ENCODE measurements at places on chromosomes 11 and 22.

DNA sequence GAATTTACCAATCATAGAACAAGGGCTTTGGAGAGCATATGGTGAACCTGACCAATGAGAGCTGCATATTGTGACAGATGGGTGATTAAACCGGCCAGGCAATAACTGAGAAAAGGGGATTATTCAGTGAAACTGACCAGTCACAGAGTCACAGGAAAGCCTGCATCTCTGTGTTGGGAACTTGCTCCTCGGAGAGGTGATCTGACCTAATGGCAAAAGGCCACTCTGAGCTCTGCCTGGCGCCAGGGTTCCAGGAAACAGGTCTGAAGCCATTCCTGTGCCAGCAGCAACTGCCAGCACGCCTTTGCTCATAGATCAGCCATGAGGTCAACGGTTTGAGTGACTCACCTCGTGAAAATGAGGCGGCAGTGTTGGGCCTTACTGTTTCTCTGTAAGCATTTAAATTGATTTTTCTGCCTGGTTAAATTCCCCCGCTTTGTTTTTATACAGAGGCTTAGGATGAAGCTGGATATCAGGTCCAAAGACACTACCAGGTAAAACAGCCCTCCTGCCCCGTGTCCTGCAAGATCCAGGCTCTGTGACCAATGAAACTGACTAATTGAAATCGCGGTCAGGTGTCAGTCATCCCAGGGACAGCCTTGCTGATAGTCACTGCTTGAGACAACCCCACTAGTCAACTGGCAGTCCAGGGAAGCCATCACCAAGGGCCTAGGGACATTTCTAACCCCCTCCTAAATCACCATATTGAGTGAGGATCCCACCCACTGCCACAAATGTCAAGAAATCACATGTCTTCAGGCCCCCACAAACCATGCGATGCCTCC lies 35.8 kb upstream of the MYOD1 start:
- no peak for DNase-seq

- DNase-seq = peak; percentile 71
Observed at GRCh38 chr22:25564320-25564978, at the start of gene GRK3. Gene GRK3 (plus strand): TSS chr22:25564675. CDS start chr22:25565041, 366 bp downstream.

DNA sequence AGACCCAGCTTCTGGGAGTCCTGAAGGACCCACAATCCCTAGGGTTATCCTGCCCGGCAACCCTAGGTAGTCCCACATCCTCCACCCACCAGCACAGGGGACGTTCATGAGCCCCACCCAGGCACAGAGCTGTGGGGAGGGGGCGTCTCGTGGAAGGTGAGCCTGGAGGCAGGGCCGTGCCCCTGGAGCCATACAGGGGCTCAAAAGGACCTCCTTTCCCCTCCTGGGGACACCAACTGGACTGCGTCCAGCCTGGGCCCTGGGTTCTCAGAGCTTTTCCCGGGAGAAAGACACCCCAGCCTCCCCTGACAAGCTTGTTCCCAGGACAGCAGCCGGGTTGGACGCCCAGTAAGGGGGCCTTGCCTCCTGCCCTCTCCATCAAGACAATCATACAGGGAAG lies 78.4 kb downstream of the BRD1 start:
- DNase-seq = no peak

- no peak for DNase-seq
Observed at GRCh38 chr11:105719073-105719822, 109.4 kb downstream of the GRIA4 start.

DNA sequence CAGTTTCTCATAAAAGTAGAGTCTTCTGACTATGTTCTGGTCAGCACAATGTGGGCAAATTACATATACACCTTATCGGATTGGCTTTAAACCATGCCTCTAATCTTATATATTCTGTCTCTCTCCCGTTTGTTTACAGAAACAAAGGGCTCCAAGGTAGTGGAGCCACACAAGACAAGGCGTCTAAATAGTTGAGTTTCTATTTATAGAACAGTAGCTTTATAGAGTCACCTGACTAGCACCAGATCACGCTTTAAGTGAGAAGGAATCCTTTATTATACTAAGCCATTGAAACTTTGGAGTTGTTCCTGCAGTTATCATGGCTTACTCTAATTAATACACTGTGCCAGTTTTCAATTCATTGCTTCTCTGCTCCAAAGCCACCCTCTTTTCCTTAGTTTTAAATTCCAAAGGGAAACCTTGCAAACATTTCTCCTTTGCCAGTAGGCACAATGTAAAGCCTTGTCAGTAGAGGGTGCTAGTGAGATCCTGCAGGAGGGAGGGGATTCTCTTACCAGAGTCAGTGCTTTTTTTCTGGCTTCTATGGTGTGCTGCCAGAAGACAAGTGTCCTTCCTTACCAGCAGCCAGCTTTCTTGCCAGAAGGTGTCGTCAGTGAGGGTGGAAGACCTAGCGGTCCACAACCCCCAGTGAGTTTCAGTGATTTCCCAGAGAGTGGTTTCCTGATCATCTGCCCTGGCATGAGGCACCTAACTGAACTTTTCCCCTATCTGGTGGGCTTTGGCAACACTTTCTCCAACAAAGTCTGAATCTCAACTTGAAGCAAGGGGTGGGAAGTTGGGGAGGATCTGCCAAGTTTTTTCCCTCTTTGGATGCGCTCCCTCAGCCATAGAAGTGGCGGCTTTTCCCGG lies 71.7 kb downstream of the RAB38 start:
- DNase-seq = no peak

DNA sequence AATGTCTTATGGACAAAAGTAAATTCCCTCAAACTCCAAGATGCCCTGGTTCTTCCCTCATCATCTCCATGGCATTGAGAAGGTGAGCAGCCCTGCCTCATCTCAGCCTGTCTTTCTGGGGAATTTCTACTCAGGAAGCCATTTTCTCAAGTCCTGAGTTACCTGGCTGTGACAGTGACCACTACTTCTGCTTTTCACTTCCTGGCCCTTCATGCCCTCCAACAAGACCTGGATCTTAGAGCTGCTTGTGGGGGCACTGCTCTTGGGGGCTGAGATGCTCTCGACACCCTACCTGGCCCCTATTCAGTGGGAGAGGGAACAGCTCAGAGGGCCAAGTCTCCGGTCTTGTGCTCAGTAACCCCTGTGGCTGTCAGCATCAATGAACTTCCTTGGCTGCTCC lies 5.5 kb upstream of the IGSF22 start:
- no peak for DNase-seq

DNA sequence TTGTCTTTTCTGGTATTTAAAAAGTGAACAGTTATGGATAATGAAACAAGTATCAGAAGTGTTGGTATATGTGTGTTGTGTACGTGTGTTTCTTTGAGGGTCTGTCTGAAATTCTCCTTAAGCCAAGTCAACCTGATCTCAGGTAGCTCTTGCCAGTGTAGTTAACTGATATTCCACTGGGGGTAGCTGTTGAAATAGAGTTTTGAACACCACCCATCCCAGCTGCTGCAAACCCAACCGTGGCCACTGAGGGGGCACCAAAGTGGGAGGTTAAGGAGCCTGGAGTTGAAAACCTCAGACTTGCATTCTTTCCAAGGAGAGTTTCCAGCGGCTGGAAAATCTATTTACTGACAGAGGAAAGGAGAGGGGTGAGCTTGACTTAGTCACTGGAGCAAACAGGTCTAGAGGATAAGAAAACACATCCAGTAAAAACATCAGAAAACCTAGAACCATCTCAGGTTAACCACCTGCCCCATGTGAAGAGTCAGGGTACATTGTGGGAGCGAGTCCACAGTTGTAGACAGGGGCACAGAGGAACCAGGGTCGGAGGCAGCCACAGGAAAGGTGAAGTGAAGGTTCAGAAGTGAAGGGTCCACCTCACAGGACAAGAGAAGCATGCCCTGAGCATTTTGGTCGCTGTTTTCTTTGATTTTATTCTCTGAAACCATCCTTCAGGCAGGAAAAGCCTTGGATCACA lies 8.8 kb upstream of the CUL5 start:
- peak; percentile 29 for DNase-seq

DNA sequence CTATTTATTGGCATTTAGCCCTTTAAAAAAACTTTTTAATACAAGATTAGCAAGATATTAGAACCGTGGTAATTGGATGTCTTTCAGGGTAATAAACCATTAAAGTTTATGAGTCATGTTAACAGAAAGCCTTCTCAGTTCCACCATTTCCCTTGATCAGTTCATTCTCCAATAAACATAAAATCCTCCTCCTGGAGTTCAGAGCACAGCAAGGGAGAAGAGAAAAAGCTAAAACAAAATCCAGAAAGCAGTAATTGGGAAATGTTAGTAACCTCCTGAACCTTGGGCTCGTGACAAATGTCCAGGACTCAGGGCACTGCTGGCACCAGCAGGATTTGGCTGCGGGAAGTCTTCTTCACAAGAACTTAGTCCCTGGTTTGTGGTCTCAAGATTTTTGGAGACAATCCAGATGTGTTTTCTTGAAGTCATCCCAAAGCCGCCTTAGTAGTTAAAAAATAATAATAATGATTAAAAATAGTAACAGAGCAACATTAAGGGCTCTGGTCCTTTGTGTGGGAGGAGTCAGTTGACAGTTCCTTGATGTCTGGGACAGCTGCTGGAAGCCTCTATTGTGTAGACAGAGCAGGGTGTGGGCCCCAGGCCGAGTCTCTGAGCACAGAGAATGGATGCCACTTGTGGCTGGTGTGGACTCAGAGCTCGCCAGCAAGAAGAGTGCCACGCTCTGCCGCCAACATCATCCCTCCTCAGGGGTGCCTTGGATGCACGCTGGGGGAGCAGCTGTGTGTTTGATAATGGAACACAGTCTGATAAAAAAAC lies 43.4 kb upstream of the PITPNB start:
- DNase-seq = no peak

- DNase-seq = no peak
Observed at GRCh38 chr11:116990061-116990473, 108.2 kb downstream of the SIK3 start.

DNA sequence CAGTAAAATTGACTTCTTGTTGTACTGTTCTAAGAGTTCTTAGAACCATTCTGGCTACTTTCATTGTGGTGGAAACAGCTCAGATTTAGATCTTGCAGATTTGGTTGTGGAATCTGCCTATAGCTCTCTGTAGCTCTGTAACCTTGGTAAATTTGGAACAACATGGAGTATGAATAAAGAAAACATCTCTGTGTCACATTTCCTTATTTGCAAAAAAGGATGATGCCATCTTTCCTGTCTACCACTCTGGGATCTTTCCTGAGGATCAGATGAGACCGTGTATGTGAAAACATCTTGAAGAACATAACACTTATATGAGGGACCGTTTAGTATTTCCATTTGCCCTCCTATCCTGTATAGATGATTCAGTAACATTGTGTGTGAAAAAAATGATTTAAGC lies 9.1 kb downstream of the ACRV1 start:
- DNase-seq = no peak

GRCh38 chr22:45131749-45132148 lies 32.0 kb upstream of the NUP50 start:
- DNase-seq = no peak

DNA sequence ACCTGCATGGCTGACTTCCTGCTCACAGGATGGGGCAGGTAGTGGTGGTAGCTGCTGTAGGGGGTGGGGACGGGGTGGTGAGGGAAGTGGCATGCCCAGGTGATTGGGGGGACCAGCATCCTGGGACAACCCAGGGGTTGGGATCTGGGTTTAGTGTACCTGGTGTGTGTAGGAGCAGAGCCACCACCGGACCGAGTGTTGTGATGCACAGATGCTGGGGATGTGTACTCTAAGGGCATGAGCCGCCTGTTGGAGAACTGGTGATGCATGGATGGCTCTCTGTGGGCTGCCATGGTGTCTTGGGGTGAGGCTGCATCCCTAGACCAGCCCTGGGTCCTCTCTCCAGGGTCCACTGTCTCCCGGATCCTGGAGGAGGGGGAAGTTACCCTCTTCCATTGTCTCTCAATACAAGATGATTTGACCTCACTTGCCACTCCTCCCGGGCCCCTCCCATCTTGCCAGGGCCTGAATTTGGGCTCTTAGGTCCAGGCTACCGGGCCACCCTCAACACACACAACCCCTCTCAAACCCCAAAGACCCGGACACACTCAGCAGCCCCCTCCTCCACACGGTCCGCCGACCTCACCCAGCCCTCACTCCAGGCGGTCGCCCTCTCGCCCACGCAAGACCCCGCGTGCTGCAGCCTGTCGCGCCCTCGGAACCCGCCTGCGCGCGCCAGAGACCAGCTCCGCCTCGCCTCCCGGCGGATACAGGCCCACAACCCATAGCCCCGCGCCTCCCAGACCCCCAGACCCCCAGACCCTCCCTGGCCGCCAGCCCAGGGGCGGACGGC lies 619 bp downstream of the LRRC75B start:
- no peak for DNase-seq

DNA sequence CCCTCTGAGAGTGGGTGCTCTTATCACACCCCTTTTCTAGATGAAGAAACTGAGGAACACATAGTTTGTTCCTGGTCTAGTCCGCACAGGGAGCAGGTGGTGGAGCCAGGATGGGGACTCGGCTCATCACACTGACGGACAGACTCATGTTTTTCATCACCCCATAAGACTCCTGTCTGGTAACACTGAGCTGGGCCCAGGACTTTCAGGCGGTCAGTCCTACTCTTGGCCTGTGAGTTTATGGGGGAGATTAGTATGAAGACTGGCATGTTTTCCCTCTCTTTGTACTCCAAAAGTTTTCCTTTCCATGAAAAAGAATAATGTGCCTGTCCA lies 160.8 kb downstream of the LDLRAD3 start:
- DNase-seq = no peak

- no peak for DNase-seq
Observed at GRCh38 chr22:47166033-47166404, 403.6 kb downstream of the TBC1D22A start.

- DNase-seq = no peak
Observed at GRCh38 chr22:35577799-35578659, 37.4 kb downstream of the RASD2 start.

- DNase-seq = no peak
Observed at GRCh38 chr11:118310781-118311485, 6.4 kb downstream of the CD3E start.

GRCh38 chr22:50548921-50549790 lies 3.5 kb downstream of the KLHDC7B start:
- DNase-seq = peak; percentile 24

DNA sequence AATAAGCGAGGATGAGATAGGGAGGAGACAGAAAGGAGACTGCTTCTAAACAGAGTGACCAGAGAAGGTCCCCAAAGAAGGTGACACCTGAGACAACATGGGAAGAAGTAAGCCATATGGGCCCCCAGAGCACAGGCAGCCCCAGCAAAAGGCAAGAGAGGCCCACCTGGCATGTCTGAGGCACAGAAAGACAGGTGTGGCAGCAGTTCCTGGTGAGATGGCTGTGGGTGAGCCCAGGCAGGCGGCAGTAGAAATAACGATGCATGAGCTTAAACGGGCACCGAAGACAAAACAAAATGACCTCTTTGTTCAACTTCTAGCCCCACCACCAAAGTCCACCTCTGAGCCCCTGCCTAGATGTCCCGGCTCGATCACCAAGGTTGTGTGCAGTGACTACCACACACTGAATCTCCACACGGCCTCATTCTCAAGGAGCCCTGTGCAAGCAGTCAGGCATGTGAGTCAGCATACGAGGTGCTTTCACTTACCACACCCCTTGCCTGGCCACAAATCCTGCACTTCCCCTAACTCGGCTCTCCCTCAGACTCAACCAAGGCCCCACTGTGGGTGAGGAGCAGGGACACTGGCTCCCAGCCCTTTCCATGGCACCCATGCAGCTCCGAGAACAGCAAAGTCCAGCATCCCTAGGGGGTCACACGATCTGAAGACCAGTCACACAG lies 77.6 kb downstream of the PACSIN2 start:
- DNase-seq = peak; percentile 18

All from activated naive CD4-positive, alpha-beta T cell treated with anti-CD3 and anti-CD28 coated beads, Interleukin-2, amount 50 U/mL, for 16 hours (primary cell).